IgD-negative memory B cell (primary cell): ENCODE measurements at places on chromosomes 16 and 17. TPM values are rescaled to one million over a fixed set of nuclear protein-coding genes. Genes with fewer than 3 reads are reported as not detected.

Gene PRAC1
- not detected for polyA plus RNA-seq

Gene CPHXL
- not detected for polyA plus RNA-seq

Gene ABCA10
- polyA plus RNA-seq: not detected

Gene MYH13
- polyA plus RNA-seq: not detected

Gene CMTM2
- not detected for polyA plus RNA-seq

Gene CDH3
- not detected for polyA plus RNA-seq

Gene AGRP
- not detected for polyA plus RNA-seq

Gene POLR3E
- 10.7 TPM for polyA plus RNA-seq

Gene WNK4
- polyA plus RNA-seq: not detected

Gene TBC1D3H
- polyA plus RNA-seq: not detected

Gene TP53TG3
- polyA plus RNA-seq: not detected

Gene GPR142
- not detected for polyA plus RNA-seq

Gene SLC2A4
- not detected for polyA plus RNA-seq
